ENCODE measurements at places on chromosomes 5 and 9. TPM values are rescaled to one million over a fixed set of nuclear protein-coding genes. Genes with fewer than 3 reads are reported as not detected.

DNA sequence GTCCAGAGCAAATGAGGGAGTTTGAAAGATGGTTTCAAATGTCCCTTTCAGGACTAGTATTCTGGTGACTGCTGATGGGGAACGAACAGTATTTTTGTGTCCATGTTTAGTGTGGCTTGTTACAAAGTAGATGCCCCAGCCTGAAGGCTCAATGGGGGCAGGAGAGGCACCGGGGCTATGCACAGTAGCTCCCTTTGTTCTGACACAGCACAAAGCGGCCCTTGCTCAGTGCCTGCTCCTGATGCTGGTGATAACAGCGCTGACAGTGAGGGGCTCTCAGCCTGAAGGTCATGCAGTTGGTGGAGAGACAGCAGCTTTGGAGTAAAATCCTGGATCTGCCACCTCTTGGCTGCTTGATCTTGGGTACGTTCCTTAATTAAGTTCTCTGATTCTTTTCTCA is 188.9 kb downstream of the SLIT3 start:
- no peak for DNase-seq

The GNA14 gene
- 6.0 TPM for polyA plus RNA-seq

DNA sequence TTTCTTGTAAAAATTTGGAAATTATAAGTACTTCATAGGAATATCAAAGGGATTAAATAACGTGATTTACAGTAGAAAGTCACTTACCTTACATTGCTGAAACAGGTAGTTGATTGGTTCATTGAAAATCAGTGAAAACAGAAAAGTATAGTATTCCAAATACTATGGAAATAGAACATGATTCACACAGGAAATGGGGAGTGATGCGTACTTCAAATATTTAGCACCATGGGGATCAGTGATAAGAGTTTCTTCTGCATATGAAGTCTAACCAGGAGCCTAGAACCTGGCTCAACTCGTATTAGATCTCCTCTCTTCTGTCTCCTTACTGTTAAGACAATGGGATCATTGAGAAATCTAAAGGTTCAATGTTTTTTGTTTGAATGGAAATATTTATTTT is 133.3 kb downstream of the FAM174A start:
- no peak for DNase-seq

DNA sequence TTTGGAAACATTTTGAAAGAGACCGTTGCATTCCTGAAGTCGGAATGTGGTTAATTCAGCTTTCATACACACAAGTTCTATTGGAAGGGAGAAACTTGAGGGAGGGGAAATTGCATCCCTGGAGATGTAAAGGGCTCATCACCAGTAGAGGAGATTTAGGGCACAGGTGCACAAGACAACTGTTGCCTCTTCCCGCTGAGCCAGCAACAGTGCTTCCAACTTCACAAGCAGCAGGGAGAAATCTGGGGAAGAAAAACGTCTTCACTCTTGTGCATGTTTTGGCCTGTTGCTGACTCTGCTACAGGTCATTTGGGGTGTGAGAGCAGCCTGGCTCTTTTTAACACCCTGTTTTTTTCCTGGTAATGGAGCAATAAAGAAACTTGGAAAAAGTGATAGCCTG is 277.9 kb downstream of the GAS1 start:
- peak; percentile 75 for DNase-seq

DNA sequence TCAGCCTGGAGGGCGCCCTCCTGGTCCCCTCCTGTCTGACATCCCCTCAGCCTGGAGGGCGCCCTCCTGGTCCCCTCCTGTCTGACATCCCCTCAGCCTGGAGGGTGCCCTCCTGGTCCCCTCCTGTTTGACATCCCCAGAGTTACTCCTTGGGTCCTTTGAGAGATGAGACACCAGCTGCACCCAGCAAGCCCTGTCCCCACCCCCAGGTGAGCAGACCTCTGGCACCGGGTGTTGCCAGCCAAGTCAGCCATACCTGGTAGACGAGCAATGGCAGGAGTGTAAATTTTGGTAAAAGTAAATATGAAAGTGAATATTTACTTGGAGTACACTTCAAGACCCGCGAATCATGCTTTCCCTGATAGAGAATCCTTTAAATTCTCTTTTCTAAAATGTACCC is 25.4 kb downstream of the EXOC3 start:
- no peak for DNase-seq

DNA sequence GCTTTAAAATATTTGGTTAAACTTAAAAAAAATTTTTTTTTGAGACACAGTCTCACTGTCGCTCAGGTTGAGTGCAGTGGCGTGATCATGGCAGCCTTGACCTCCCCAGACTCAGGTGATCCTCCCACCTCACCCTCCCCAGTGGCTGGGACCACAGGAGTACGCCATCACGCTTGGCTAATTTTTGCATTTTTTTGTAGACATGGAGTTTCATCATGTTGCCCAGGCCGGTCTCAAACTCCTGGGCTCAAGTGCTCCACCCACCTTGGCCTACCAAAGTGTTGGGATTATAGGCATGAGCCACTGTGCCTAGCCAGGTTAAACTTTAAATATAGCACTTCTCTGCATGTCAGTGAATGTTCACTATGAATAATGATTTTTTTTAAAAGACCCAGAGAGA is 224.5 kb upstream of the RFX3 start:
- no peak for DNase-seq

GRCh38 chr5:168827636-168828035 is 248.5 kb upstream of the PANK3 start:
- no peak for DNase-seq

- no peak for DNase-seq
Observed at GRCh38 chr9:90251316-90251715, 391.3 kb downstream of the DIRAS2 start.
